ENCODE measurements at places on chromosomes 5 and 9.

- DNase-seq, result no peak
Measured at GRCh38 chr5:34015120-34015822, 7.4 kb upstream of the AMACR start.

DNA sequence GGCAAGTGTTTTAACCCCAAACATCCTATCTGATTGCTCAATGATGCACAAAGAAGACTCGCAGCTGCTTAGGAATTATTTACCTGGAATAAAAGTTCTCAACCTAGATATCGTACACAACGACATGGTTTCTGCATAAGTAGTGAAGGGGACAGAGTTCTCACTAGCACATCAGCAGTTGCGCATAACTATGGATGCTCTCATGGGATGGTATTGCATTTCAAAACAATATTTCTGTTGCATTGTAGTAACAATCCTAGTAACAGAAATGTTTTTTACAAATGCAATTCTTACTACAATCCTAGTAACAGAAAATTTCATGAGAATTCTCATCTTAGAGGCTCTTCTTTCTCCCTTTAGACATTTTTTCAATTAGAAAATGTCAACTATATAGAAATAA, 94.5 kb upstream of the MINAR2 start:
- DNase-seq, result no peak

- no peak for DNase-seq
Measured at GRCh38 chr5:15601274-15601673, 101.3 kb downstream of the FBXL7 start.

- DNase-seq, result no peak
Measured at GRCh38 chr9:20744036-20744630, 60.1 kb downstream of the FOCAD start.

GRCh38 chr9:130555968-130556367, 23.4 kb upstream of the FUBP3 start:
- no peak for DNase-seq

DNA sequence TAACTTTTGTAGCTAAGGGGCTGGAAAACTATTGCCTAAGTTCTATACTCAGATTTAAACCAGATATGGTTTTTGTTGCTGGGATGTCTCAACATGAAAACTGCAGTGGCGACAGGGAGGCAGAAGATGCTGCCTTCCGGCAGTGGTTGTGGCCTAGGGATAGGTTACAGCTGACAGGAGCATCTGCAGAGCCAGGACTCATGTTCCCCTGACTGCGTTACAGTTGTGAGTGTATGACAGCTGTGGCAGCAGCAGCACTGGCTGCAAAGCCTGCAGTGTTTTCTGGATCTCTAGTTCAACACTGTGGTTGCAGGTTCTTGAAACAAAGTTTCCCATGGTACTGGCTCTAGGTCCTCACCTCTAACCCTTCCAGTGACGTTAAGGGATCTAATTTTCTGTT, 498.8 kb upstream of the CDH18 start:
- DNase-seq, result no peak

- no peak for DNase-seq
Measured at GRCh38 chr5:167725741-167726140, 565.7 kb upstream of the WWC1 start.
